OCI-M1 (cell line): ENCODE measurements at places on chromosomes 4 and X.

DNA sequence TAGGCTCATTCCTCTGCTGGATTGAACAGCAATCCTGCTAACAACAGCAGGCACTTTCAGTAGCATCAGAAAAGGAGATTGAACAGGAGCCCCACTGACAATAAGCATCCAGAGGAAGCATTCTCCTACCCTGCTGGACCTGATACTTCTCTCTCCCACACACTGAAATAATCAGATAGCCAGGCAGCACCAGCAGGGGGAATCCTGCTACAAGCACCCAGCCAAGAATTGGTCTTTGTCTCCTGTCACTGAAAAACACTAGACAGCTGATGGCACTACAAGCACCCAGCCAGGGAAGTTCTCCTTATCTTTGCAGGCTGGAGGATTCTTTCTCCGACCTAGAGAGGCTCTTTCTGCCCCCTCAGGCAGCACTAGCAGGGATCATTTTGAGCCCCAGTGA lies 444.3 kb upstream of the GRIA3 start:
- DNase-seq, result peak; percentile 68

GRCh38 chr4:137664046-137664387 lies 131.7 kb upstream of the PCDH18 start:
- no peak for DNase-seq

GRCh38 chr4:3250438-3250955 lies 1.5 kb downstream of the MSANTD1 start:
- no peak for DNase-seq

DNA sequence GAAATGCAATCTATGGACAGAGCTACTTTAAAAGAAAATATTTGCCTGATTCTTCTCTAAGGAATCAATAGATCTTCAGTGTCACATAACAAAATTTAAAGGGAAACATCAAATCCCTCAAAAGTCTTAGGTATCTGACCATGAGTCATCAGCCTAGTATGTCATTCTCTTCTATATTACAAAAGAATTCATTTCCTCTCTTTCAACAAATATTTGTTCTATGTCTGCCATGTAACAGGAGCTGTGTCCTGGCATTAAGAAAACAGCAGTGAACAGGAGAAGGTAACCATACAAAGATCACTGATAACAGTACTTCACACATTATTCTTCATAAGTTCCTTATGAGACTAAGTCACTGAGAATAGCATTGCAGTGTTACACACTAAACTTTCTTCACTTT lies 243.6 kb upstream of the DKK2 start:
- no peak for DNase-seq

DNA sequence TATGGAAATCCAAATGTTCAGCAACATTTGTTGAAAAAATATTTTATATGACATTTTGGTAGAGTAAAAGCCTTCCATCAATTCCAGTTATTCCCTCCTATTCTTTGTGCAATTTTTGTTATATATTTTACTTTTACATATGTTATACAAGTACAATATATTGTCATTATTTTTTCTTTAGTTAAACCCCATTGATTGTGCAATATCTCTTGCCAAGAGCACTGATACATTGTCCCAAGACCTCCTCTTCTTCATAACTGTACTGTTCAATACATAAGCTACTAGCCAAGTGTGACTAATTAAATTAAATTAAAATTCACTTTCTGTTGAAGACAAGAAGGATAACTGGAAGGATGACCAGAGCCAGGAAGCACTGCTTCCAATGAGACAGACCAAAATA lies 527.5 kb downstream of the TMA16 start:
- DNase-seq, result no peak
